Activated CD4-positive, alpha-beta T cell treated with anti-CD3 and anti-CD28 coated beads for 48 hours (primary cell): ENCODE measurements at places on chromosomes 5 and 9.

- no peak for DNase-seq
Observed at GRCh38 chr5:125012727-125013451, 266.4 kb upstream of the ZNF608 start.

- no peak for DNase-seq
Observed at GRCh38 chr5:169013208-169013728, 287.7 kb downstream of the SLIT3 start.

GRCh38 chr5:31963358-31964006, 210.6 kb downstream of the GOLPH3 start:
- DNase-seq = no peak

GRCh38 chr9:136852664-136853595, 784 bp downstream of the MAMDC4 start:
- DNase-seq = no peak

GRCh38 chr5:5276430-5276829, 136.3 kb downstream of the ADAMTS16 start:
- DNase-seq = no peak

- no peak for DNase-seq
Observed at GRCh38 chr5:148255456-148255855, 13.1 kb upstream of the SPINK13 start.

DNA sequence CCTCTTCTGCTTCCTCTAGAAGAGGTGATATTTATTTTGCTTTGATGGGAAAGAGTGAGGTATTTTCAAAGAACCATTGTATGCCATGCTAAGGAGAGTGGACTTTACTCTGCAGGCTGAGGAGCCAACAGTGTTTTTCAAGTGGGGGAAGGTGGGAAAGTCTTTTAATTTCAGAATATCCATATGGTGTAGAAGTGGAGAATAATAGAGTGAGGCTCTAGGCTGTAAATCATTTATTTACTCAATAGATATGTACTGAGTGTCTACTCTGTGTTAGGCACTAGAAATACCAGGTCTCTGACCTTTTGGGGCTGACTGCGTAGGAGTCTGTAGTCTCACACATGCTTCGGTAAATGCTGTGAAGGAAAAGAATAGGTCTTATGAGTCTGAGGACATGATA, 30.7 kb upstream of the TENT2 start:
- no peak for DNase-seq

DNA sequence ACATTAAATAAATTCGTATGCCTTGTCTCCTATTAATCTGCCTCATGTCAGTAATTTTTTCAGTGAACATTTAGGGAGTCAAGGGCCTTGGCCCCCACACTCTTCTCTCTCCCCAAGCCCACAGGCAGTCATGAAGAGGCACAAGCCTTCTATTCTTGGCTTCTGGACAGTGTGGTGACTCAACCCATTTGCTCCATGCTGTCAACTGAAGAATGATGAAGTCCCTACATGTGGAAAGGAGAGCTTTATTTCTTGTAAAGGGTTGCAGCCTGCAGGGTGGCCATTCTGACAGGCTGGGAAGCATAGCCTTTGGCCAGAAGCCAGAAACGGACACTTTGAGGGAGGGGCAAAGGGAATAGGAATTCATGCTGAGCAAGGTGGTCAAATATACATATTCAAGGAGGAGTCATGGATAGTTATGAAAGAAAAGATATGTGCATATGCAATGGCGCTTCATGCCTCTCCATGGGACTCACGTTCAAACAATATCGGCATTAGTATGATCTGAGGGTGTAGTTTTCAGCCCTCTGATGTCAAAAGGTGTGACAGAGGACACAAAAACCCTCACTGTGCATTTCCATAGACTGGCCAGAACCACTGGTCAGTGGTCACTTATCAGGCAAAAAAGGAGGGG, 31.3 kb downstream of the ANKRA2 start:
- no peak for DNase-seq

- DNase-seq = no peak
Observed at GRCh38 chr9:108188976-108189375, 666.8 kb downstream of the ACTL7B start.

- DNase-seq = peak; percentile 79
Observed at GRCh38 chr5:181189363-181189961, 15.5 kb downstream of the TRIM7 start.

DNA sequence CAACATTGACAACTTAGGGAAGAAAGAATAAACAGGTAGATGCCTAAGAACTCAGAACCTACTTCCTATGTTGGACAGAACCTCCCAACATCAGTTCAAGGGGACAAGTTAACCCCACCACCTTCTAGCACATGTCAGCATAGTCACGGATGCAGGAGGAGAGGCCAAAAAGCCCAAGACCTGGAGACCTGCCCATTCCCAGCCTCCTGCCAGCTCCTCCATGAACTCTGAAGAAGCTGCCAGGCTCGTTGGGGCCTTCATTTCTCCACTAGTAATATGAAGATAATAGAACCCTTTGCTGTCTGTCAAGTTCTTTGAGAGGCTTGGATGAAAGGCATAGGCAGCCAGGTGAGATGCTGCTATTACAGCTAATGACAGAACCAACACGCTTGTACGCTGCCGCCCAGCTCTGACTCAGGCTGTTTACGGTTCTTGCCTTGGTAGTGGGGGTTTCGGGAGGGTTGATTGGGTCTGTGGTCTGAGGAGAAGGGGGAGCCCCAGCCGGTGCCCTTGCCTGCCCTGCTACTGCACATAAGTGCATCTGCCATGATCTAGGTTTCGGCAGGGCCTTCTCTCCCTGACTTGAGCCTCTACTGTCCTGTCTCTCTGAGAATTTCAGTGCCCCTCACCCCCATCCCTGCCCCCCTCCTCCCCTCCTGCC, 82.2 kb downstream of the NRG2 start:
- DNase-seq = no peak

- DNase-seq = no peak
Observed at GRCh38 chr9:116087246-116087645, 66.3 kb upstream of the PAPPA start.

DNA sequence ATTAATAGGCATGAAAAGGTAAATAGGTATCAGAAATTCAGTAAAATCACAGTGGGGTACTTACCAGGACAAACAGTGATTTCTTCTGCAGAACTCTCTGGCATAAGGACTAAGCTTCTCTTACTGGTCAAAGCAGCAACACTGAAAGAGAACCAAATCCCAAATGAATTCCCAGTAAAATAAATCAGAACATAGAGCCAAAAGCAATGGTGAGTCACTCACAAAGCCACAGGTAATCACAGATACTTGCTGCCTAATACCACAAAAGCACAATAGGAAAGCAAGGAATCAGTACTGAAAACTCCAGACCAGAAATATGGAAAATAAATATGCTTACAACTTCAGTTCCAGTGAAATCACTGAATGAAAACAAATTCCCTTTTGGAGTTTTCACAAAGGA, 50.7 kb downstream of the UIMC1 start:
- no peak for DNase-seq

DNA sequence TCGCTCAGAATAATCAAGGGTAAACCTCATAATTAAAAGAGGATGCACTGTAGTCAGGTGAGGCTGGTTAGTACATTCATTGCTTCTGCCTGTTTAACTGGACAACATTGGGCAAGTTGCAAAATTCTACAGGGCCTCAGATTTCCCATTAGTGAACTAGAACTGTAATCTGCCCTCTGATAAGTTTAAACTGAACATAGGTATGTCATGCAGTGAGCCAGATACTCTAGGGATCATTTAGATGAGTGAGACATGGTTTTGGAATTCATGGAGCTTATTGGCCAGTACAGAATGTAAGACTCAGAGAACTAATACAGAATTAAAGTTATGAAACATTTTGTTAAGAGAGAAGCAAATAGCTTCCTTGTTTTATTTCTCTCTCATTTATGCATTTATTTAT, 35.9 kb downstream of the RNF44 start:
- no peak for DNase-seq

DNA sequence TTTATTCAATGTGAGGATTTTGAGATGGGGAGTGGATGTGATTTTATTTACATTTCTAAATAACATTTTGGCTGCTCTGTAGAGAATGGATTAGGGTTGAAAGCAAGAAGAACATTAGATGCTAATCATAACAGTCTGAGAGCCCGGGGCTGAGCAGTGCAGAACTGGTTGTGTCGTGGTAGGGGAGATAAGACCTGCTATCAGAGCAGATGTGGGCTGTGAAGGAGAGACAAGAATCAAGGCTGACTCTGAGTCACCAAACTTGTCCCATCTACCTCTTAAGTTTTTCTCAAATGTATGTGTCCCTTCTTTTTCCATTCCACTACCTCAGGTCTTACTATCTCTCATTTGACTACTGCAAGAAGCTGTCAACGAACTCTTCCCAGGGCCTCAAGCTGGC, 35.4 kb upstream of the SLC28A3 start:
- no peak for DNase-seq

DNA sequence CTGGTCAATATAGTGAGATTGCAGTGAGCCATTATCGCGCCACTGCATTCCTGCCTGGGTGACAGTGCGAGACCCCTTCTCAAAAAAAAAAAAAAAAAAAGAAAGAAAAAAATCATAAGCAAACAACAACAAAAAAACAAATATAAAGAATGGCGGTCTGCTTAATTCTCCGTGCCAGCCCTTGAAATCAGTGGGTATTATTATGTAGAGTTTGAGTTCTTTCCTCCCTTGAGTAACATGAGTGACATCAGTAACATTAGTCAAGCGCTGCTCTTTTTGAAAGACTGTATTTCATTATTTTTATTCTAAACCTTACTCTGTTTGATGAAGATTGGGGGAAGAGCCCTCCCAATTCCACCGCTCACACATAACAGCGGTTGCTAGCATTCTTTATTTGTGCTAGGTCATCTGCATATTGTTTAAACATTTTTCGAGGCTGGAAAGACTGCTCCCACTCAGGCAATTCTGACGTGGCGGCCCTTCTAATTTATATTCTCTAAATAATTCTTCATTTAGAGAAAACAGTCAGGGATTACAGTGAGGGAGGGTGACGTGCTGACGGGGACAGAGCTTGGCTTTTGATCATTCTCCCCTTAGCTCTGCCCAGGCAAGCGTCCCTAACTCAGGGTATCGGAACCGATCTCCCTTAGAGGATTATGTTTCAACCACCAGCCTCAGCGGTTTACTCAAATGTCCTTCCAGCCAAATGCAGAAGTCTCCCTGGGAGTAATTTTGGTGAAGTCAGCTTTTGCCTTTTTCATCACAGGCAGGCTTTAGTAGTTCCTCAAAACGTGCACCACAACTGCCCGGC, 860 bp upstream of the MARCHF6 start:
- DNase-seq = peak; percentile 60

DNA sequence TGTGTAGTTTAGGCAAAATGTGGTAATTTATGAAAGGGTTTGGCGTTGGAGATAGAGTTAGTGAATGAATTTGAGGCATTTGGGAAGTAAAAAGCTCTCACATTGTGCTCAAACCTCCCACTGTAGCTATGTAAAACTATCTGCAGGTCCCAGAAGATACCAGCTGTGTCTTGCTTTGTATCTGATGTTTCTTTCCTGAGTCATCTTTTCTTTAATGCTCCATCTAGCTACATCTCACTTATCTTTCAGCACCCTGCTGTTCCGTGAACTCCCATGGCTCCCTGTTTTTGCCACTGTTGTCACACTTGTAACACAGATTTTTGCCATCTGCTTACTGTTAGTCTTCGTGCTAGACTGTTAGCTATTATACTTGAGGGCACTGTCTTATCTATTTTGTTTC, 253.1 kb downstream of the NPR3 start:
- DNase-seq = no peak

DNA sequence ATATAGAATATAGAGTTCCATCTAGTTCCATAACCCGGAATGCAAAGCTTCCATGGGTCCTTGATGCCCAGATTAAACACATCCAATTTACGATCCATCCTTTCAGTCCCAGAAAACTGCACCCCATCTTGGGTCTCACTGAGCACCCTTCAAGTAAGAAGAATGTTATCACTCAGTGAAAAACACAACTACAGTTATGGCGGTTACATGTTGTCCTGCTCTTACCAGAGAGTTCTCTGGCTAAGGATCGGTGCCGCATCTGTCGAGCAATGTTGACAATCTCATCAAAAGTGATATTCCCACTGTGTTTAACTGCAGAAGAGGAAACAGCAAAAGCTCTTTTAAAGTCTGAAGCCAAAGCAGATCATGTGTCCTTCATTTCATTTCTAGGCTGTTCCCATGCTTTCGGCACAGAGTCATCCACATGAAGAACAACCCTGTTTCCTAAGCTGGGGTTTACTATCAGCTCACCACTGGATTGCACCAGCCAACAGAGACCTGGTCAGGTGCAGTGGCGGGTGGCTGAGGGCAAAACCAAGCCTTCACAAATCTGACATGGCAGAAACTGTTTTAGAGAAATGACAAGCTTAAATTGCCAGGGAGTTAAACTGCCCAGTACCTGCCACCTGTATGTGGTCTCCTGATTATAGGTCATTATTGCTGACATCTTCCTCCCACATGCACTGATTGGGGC, 2.9 kb downstream of the RPL12 start:
- peak; percentile 9 for DNase-seq

- no peak for DNase-seq
Observed at GRCh38 chr9:127209948-127210640, 54.5 kb upstream of the GARNL3 start.

DNA sequence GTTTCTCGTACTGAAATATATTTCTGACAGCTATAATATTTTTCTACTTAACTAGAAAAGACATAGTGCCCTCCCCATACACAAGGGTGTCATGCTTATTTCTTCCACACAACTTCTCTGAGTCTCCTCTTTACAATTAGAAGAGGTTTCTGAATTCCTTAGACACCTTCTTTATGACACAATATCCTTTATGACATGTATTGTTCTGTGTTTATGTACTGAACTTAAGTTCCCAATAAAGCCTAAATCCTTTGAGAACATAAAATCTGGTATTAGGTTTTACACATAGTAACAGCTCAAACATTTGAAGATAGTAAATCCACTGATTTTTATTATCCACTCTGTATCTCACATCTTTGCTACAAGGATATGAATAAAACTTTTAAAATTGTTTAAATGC, 32.5 kb downstream of the GRAMD2B start:
- DNase-seq = no peak

GRCh38 chr5:133113331-133114061, 61.7 kb downstream of the HSPA4 start:
- peak; percentile 81 for DNase-seq

DNA sequence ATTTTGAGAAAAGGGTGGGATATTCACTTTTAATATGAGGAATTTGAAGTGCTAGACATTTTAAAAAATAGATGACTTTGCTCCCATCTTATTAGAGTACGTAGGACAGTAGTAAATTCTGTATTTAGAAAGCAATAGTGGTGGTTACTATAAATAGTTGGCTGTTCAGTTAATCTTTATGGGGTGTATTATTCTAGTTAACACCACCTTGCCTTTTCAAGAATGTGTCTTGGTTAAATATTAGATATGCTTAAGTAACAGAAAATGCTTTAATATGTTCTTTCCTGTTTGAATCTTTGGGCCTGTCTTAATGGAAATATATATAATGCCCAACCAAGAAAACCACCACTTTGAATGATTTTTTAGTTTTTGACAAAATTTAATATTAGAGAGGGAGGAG, 608.7 kb upstream of the FAM174A start:
- DNase-seq = no peak
